ENCODE measurements at places on chromosomes 16 and 17.

DNA sequence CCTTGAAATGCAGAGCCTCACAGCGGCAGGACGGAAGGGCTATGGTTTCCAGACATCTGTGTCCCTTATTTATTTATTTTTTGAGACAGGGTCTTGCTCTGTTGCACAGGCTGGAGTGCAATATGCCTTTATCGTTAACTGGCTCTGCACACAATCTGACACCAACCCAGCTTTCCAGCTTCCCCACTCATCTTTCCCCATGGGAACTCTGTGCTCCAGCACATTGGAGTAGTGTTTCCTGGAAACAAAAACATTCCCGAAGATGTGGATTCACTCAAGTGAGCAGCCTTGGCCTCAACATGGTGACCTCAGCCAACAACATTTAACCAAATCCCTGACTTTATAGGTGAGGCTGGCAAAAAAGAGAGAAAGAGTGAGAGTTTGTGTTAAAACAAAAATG is 307.1 kb downstream of the TMEM114 start:
- DNase-seq: no peak

- no peak for DNase-seq
These were observed 65.2 kb downstream of the KLHDC4 start for GRCh38 chr16:87700406-87701077.

DNA sequence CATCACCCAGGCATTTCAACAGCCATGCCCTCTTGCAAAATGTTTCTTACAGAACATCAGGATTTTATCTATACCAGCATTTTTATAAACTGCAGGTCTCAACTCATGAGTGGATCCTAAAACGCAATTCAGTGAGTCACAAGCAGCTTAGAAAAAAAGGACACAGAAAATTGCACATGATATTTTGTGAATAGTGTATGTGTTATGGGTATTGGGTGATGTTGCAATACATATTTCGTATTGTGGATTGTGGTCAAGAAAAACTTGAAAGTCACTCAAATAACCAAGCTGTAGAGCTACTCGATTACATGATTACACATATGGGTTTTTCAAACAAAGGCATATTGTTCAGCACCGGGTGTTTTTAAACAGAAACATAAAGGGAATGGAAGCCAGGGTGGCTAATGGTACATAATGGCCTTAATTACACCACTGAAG is 1.4 kb downstream of the WIPI1 start:
- no peak for DNase-seq

DNA sequence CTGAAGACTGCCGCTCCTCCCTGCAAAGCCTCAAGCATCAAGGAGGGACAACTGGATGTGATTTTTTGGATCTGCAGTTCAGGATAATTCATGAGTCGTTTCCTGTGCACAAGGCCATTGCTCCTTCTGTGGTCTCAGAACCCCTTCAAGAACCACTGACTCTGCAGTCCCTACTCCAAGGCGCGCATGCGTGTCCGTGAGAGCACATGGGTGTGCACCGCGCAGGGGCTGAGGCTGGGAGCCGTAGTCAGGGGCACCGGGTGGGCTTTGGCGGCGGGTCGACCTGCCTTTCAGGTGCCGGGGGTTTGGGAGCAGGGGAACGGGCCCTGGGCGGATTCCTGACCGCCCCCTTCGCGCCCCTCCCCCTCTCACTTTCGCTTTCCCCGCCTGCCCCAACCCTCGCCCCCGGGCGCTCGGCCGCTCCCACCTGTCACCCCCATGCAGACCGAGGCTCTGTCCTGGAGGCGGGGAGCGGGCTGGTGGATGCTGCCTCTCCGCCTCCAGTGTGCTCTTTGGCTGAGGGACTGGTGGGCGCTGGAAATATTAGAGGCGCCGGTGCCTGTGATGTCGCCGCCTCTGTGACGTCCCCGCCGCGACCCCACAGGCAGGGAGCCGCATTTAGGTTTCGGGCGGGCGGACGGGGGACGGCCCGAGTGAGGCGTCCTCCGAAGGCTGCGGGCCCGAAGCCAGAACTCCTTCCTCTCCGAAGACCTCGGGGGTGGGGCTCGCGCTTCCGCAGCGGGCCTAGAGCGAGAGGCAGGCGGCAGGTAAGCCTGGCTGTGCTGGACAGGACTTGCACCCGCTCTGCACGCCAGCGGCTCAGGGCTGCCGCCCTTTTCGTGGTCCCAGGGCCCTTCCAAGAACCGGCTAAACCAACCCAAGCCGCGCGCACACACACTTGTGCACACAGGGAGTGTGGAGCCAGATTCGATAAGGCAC is at the start of gene SPATA32:
TSS of gene SPATA32 (minus strand) at position 518 of the 939 bp plus-strand sequence. CDS start at position 440, 78 bp downstream.
- peak; percentile 48 for DNase-seq

DNA sequence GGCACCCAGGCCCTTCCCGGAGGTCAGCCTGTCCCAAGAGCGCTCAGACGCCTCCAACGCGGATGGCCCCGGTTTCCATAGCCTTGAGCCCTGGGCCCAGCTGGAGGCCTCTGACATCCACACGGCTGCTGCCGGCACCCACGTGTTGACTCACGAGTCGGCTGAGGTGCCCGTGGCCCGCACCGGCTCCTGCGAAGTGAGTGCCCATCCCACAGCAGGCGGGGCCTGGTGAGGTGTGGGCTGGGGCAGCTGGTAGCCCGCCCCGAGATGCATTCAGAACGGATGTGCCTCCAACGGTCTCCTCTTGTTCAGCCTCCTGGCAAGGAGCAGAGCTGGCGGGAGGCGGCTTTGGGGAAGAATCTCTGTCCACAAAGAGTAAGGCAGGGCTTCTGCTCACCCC is 2.7 kb downstream of the WDR90 start:
- DNase-seq: no peak

- DNase-seq: no peak
These were observed 1.0 kb downstream of the MCRIP1 start for GRCh38 chr17:81831957-81832607.

DNA sequence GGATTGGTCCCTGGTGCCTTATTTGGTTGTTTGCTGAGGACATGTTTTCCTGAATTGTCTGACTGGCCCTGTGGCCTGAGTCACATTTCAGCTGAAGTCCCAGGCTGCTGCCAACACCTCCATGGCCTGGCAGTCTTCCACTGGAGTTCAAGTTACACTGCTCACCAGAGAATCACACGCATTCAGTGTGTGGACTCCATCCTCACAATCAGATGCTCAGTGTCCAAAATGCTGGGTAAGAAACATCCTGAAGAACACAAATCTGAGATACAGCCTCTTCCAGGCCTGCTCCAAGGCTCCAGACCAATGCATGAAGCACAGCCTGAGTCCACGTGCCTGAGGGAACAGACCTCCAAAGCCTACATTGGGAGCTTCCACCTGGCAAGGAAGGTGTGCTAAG is 19.2 kb downstream of the CD300LB start:
- DNase-seq: no peak

DNA sequence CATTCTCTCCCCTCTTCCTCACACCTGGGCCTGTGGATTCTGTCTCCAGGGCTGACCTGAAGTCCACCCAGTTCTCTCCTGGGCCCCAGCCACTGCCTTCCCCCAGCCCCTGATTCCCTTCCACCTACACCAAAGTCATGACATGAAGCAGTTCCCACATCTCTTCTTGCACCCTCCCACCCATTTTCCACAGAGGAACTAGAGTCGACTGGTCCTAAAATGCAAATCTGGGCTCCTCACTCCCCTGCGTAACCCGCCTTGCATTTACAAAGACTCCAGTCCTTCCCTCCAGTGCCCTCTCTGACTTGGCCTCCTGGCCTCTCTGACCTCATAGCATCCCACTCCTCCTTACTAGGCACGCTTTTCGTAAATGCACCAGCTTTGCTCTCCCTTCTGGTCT is 14.8 kb downstream of the COX6A2 start:
- no peak for DNase-seq

DNA sequence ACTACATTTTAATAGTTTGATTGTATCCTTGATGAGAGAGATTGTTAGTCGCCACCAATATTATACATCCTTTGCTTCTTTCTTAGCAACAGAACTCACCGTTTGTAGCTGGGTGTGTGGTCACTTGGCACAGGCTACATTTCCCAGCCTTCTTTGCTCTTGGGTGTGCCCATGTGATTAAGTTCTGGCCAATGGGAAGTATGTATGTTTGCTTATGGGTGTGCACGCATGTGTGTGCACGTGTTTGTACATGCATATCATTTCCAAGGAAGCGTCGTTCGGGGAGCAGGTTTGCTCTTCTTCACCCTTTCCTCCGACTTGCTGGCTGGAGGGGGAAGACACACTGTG is 4.4 kb upstream of the SEC14L1 start:
- no peak for DNase-seq

DNA sequence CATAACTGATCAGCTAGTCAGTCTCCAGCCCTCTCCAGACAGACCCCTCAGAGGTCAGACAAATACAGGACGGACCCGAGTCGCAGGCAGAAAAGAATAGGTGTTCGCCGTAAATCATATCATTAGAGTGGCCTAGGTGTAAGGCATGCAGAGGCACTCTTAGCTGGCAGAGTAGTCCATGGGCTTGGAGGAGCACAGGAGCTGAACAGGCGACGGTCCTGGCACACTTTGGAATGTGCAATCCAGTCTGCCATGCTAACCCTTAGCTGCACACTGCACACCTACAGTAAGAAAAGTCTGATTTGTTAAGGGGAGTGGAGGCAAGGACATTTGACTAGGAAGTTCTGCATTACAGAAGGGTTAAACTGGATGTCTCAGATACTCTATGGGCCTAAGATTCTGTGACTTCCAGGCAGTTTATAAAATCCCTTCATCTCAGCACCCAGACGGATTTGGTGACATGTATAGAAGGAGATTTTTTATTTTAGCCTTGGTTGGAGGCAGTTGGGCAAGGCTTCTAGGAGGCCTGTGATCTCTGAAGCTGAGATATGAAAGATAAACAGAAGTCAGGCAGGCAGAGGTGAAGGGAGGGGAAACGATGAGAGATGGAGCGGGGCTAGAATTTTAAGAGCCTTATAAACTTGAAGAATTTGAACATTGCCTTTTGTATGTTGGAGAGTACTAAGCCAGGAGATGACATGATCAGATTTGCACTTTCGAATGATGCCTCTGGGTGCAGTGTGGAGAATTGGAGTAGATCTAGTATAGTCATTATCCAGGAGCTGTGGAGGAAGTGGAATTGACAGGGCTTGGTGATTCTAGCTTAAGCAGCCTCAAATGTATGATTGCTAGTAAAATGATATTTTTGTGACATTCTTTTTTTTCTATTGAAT is 34.6 kb upstream of the SLC5A11 start:
- no peak for DNase-seq

GRCh38 chr16:55559233-55559632 is 7.3 kb upstream of the CAPNS2 start:
- DNase-seq: no peak

DNA sequence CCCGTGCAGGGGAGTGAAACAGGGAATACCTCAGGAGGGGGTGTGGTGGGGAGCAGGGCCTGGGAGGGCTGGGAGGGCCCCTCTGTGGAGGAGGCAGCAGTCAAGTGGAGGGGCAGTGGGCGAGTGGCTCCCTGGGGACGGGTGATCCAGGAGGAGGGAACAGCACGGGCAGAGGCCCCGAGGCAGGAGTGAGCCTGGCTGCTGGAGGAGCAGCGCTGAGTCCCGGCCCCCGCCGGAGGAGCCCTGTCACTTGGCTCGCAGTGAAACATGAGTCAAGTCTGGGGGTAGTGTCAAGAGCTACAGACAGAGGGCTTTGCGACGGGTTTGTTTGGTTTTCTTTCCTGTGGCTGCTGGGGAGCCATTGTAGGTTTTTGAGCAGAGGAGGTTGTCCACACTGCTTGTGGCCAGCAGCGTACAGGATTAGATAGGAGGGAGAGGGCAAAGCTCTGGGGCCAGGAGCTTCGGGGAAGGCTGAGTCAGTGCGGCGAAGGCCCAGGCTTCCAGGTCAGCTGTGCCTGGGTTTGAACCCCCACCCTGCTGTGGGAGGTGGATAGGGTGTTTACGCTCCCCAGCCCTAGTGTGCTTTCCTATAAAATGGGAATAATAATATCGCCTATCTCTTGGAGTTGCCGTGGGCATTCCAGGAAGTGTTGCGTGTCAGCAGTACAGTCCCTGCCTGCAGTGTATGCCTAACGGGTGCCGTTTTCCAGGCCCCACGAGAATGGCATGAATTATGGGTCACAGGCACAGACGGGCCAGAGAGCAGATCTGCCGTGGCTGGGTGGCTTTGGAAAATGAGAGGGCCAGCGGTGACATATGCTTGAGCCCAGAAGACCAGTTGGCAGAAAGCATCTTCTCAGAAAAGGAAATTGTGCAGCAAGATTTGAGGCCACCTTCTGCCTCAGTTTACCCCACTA is 115.9 kb upstream of the CIBAR2 start:
- no peak for DNase-seq

DNA sequence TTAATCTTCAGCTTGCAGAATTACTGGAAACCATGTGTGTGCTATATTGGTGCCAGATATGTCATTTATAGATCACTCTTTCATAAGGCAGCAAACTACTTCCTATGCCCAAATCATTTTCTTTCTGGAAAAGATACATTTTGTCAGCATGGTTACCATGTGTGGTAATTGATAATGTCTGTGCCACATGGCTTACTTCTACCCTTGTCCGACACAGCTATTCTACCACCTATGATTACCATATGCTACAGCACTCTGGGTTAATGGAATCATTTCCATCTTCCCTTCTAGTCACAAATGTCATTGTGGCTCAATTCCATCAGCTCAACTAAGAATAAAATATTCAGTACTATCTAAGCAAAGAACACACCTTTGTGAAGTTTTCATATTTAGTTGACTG is 8.0 kb upstream of the PPM1E start:
- DNase-seq: no peak

- no peak for DNase-seq
These were observed 1.8 kb downstream of the UBE2G1 start for GRCh38 chr17:4364622-4365041.

- no peak for DNase-seq
These were observed 69.9 kb upstream of the MSI2 start for GRCh38 chr17:57186226-57187019.

- DNase-seq: no peak
These were observed 93.3 kb downstream of the CMIP start for GRCh38 chr16:81537721-81538561.

GRCh38 chr17:73564843-73565242 is 79.4 kb downstream of the SDK2 start:
- no peak for DNase-seq
